ENCODE measurements at places on chromosomes 11 and 22.

DNA sequence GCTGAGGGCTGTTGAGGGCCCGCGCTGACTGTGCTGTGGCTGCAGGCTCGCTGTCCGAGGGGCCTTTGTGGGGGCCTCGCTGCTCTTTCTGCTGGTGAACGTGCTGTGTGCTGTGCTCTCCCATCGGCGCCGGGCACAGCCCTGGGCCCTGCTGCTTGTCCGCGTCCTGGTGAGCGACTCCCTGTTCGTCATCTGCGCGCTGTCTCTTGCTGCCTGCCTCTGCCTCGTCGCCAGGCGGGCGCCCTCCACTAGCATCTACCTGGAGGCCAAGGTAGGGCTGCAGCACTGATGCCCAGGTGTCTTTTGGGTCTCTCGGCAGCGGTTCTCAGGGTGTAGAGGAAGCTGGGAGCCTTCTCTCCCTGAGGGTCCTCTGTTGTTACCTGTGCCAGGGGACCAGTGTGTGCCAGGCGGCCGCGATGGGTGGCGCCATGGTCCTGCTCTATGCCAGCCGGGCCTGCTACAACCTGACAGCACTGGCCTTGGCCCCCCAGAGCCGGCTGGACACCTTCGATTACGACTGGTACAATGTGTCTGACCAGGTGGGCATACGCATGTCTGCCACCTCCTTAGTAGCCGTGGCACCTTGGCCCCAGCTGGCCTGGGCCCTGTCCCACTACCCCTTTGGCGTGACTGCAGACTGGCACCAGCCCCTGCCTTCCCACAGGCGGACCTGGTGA is 2.2 kb downstream of the GPR137 start:
- no peak for DNase-seq

DNA sequence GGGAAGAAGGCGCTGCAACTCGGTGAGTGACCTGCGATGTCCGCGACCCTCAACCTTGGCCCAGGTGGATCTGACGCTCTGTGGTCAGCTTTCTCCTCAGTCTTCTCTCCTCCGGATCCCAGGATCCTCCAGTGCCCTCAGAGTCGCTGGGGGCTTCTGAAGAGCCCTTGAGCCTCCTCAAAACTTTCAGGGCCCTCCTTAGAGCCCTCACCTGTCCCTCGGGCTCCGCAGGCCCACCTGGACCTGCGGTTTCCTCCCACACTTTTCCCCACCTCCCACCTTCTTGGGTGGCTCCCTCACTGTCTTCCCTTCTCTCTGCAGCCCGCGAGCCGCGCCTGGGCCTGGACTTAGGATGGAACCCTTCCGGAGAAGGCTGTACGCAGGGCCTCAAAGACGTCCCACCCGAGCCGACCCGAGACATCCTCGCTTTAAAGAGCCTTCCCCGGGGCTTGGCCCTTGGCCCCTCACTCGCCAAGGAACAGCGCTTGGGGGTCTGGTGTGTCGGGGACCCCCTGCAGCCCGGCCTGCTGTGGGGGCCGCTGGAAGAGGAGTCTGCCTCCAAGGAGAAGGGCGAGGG is 335 bp downstream of the ZNF408 start:
- DNase-seq: no peak

DNA sequence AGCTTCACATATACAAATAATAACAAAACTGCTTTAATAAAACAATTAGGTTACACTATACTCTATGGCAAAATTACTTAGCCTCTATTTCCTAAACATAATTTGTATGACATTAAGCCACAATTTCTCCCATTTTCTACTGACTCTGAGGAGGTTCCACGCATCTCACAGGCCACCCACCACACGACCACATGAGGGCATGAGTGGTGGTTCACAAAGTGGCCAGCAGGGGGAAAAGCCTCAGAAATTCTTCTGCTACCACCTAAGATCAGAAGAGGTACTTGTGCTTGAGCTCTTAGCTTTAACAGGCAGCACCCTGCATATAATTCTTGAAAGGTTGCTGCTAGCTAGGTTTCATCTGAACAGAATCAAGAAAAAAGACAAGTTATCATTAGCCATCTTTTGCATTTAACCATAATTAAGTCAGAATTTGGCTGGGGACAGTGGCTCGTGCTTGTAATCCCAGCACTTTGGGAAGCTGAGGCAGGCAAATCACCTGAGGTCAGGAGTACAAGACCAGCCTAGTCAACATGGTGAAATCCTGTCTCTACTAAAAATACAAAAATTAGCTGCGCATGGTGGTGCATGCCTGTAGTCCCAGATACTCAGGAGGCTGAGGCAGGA is 7.7 kb downstream of the LPXN start:
- peak; percentile 78 for DNase-seq

DNA sequence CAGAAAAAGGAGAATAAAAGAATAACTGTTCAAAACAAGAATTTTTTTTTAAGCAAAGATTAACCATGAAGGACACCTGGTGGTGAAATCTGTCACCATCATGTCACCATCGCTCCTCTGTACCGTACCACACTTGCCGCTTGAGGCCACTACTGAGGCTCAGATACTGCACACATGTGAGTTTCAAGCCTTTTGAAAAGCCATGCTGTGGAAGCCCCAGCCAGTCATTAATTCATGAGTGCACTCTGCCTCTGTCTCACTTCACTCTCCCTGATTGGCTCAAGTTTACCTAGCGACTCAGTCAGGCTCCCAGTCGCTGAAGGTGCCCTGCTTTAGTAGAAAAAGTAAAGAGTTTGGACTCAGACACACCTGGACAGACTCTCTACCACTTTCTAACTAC is 6.6 kb upstream of the MS4A12 start:
- DNase-seq: no peak
